Head of caudate nucleus (tissue), 42 donors: ENCODE measurements at places on chromosomes 3 and 15.

DNA sequence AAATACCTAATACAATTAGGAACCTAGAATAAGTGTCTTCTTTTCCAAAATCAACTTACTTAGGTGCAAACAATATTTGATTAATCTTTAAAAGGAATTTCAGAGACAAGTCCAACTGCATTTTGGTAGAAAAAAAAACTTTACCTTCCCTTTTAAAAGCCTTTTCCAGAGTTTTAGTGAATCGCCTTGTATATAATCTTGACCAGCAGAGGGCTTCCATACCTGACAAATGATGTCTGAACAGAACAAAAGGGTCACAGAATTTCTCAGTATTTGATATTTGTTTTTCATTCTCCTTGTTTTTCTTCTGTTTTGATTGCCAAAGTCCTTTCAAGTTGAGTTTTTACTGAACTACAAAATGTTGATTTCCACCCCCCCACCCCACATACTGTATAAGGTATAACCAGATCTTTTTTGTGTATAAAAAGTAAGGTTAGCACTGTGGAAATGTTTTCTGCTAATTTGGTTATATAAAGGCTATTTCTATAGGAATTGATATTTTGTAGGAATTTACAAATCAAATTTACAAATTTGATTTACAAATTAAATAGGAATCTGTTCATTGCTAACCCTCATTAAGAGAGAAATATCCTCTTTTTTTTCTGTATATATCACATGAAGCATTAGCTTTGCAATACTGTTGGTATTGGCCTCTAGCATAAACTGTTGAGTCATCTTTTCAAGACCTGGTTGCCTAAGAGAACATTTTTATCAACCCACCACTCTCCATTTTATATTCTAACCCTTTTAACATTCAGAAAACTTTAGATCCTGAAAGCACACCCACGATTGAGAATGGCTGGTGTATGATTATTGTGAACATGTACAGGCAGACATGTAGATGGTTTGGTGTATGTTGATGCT lies 464.1 kb upstream of the RARB start:
- no peak for DNase-seq

- DNase-seq: no peak
These were observed 769 bp upstream of the CSPG4 start for GRCh38 chr15:75713338-75713895.

- DNase-seq: no peak
These were observed 55.6 kb downstream of the TMEM45A start for GRCh38 chr3:100548053-100548452.

DNA sequence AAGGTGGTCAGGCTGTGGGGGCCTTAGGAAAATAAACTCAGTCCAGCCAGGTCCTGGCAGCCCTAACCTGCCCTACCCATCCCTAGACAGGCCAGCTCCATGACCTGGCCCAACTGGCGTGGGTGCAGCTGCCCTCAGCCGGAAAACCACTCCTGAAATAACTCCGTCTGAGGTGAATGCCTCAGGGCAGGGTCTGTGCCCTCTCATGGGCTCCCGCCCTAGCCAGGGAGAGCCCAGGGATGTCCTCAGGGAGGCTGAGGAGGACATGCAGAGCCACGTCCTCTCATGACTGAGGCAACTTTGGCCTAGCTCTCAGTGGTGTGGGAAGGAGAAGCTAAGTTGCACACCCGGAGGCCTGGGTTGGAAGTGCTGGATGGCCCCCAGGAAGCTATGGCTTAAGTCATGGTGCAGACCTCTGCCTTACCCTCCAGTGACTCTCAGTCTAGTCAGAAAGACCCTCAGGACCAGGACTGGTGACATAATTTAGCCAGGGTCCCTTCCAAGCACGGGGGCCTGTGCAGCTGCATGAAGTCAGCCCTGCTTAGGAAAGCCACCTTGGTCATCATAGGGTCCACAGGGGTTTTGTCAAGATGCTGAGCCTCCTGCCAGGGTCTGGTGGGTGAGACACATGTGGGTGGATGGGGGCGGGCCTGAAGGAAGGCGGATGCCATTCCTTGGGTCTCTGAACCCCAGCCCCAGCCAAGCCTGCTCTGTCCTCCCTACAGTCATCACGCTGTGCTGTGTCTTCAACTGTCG lies 7.4 kb downstream of the TMIE start:
- DNase-seq: no peak

- no peak for DNase-seq
These were observed 4.9 kb downstream of the UBR1 start for GRCh38 chr15:43100971-43101370.

- no peak for DNase-seq
These were observed 325.6 kb upstream of the SOX14 start for GRCh38 chr3:137438561-137438960.

DNA sequence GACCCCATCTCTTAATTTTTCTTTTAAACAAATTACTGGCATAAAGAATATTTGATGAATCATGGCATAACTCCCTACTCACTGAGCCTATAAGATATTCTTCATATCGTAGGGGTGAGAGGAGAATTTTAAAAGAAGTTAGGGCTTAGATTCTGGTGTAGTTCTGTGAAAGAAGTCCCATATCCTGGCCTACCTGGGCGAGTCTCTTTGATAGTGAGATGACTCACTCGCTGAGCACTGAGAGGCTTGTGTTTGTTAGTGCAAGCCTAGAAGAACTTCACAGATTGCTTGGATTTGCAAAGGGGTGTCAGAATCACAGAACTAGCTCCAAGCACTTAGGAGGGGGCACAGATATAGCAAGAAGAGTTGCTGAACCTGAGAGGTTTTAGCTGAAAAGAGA lies 133.8 kb upstream of the TMC3 start:
- DNase-seq: no peak

GRCh38 chr15:25950014-25950413 lies 86.9 kb upstream of the ATP10A start:
- no peak for DNase-seq

DNA sequence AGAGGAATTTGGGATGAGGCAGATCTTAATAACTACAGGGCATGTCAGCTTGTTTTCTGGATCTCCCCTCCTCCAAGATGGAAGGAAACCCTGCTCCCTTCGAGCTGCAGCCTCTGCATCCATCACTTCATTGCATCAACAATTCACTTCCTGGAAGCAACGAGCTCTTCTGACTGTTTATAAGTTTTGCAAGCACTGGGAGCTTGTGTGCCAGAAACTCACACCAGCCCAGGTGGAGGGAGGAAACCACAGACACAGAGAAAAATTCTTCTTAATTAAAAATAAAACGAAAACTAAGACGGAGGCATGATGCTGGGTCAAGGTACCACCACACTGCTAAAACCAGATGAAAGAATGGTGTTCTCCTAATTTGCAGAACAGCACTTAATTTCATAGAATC lies 10.6 kb downstream of the LRIG1 start:
- DNase-seq: no peak

DNA sequence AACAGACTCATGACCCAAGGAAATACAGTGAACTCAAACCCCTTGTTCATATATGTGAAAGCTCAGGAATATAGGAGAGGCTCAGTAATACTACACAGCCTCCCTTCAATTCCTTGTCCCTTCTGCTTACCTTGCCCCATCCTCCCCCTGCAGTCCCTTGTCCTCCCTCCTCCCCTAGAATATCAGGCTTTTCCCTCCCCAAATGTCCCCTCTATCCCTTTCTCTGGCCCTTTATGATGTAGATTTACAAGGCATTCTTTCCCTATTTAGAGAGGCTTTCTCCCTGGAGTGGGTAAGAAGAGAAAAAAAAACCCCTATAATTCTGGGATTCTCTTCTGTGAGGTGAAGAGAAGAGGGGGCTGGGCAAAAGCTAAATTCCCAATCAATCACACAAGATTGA lies 64.9 kb upstream of the KBTBD8 start:
- no peak for DNase-seq

DNA sequence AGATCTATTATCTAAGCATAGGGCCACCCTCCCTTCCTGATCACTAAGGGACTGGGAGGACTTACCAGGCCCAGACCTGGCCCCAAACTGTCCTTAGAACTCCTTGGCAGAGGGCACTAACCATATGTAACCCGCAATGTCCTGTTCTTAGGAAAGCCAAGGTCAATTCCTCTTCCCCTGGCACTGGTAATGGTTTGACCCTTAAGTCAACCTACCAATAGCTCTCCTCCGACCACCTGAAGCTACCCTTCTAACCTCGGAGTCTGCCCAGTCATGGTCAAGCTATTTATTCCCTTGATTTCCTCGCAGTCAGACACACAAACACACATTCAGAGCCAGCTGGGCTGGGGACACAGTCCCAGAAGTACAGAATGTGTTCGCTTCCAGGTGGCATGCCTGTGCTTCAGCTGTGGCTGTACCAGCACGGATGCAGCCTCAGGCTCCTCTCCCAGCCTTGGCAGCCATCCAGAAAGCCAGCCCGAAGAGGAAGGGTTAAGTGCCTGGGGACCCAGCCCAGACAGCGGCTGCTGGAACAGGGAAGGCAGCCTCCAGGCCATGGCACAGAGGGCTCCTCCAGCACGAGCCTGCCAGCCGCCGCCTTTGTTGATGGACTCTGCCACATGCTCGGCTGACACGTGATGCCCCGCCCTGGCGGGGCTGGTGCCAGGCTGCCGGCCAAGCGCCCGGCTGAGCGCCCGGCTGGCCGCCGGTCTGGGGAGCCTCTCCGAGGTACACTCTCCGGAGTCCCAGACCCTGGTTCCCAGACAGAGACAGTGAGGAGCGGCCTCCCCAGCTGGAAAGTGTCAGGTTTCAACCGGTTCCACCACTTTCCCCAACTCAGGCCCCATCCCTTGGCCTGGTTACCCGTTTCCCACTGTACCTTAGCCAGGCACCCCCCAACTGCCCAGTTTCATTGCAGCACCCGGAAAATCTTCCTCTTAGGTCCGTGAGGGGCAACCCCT lies 5.5 kb downstream of the BMF start:
- peak; percentile 84 for DNase-seq

DNA sequence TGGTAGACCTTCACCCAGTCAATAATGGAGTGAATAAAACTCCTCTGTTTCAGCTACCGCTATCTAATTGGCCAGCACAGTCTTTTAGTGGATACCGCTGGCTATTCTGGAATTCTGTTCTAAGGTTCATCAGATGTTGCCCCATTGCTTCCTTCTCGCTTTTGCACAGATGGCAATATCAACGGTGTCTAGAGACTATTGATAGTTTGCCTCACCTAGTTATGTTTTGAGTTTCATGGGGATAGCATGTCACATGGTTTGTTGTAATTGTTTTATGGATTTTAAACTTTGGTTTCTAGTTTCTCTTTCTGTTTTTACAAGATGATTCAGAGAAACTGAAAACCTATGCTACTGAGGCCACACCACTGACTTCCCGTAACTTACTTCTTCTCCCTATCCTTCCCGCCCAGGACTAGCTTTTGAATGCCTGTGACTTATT lies 2.0 kb downstream of the XRN1 start:
- DNase-seq: no peak

DNA sequence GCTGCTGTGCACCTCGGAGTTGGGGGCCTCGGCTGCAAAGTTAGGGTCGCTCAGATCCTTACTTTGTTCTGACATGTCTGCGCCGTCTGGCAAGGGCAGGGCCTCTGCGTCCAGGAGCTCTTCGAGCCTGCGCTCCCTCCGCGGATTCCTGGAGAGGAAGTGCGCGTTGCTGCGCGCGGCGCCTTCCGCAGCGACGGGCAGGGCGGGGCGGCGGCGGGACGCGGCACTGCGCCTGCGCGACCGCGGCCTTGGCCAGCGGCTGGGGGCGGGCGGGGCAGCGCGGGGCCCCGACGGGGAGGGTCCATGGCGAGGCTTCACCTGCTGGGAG lies at the start of gene NDN:
TSS of gene NDN (minus strand) at position 163 of the 328 bp plus-strand sequence. CDS start at position 75, 88 bp downstream.
- peak; percentile 63 for DNase-seq

DNA sequence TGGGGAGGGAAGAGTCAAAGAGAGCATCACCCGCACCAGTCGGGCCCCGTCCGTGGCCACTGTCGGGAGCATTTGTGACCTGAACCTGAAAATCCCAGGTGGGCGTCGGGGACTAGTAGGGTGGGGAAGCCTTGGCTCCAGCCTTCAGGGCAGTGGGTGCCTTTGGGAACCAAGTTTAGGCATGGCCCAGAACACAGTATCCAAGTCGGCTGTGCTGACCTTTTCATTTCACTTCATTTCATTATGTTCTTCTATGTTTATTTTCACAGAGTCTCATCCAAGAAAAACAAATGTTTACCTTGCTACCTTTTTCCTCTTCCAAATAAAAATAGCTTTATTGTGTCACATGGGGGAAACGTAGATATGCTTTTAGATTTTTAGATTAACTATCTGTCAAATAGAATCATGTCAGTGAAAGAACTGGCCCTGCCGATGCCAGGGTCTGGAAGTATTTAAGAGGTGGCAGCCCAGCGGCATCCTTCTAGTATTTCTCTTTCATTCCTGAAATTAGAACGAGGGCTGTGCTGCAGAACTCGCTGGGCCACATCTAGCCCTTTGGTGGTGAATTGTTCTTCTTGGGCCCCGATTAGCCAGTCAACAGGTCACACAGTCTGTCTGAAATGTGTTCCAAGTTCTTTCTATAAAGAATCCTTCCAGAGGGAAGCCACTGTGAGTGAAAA lies 60.5 kb downstream of the DNASE1L3 start:
- no peak for DNase-seq

GRCh38 chr15:99435877-99436541 lies 129.8 kb upstream of the MEF2A start:
- DNase-seq: no peak

GRCh38 chr3:100803711-100804110 lies 94.4 kb downstream of the TFG start:
- no peak for DNase-seq

DNA sequence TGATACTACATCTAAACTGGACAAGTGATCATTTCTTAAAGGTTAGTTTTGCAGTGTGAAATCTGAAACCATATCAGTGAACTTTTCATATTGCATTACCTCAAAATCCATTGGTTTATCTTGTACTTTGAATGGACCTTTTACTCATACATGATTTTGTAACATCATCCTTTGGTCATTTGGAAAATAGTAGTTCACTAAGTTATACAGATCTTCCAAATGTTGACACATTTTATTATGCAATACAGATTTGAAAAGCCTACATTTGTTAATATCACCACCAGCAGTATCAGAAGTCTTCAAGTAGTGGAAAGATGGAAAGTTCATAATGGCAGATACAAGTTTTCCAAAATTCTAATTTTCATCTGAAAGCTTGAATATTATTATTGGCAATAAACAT lies 64.0 kb upstream of the CDV3 start:
- DNase-seq: no peak

DNA sequence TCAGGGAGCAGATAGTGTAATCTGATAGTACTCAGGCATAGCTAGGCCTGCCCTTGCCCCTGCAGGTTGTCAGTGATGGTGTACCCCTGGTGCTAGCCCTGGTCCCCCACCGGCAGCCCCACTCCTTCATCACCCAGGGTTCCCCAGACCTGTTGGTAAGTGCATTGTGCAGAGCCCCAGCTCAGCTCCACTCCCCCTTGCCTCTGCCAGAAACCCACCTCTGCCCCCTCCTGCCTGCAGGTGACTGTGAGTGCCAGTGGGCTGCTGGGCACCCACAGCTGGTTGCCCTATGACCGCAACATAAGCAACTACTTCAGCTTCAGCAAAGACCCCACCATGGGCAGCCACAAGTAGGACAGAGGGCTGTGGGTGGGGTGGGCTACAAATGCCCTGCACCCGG lies 27.5 kb downstream of the NBEAL2 start:
- no peak for DNase-seq

DNA sequence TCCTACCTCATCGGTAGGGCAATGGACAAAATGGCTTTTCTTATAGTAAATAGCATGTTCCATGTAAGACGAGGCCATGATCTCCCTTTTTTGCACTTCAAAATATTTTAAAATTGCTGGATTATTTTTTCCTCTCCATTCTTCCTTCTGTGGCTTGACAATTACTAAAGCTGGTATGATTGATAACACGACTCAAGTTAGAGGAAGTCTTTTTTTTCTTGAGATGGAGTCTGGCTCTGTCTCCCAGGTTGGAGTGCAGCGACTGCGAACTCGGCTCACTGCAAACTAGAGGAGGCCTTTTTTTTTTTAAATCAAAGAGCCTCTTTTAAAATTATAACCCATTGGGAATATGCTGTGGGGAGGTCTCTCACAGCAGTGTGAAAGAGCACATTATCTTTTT lies 124.5 kb upstream of the TBL1XR1 start:
- DNase-seq: no peak
